Stimulated activated CD8-positive, alpha-beta memory T cell treated with anti-CD3 and anti-CD28 coated beads, Interleukin-7, amount 100 ng/mL, for 48 hours (primary cell): ENCODE measurements at places on chromosomes 7 and 10.

GRCh38 chr7:146359176-146359575, 242.6 kb downstream of the CNTNAP2 start:
- DNase-seq, result no peak

GRCh38 chr10:36221101-36221500, 579.0 kb upstream of the FZD8 start:
- no peak for DNase-seq

DNA sequence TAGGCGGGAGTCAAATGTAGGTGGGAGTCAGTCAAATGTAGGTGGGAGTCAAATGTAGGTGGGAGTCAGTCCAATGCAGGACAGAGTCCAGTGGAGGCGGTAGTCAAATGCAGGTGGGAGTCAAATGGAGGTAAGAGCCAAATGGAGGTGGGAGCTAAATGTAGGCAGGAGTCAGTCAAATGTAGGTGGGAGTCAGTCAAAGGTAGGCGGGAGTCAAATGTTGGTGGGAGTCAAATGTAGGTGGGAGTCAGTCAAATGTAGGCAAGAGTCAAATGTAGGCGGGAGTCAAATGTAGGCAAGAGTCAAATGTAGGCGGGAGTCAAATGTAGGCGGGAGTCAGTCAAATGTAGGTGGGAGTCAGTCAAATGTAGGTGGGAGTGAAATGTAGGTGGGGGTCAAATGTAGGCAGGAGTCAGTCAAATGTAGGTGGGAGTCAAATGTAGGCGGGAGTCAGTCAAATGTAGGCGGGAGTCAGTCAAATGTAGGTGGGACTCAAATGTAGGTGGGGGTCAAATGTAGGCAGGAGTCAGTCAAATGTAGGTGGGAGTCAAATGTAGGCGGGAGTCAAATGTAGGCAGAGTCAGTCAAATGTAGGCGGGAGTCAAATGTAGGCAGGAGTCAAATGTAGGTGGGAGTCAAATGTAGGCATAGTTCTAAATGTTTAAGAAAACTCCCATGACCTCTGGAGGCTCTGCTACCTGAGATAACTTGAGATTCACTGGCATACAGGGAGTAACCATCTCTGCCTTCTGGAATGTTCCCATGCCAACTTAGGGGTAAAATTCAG, 30.2 kb upstream of the ZFAND2A start:
- no peak for DNase-seq

GRCh38 chr10:103663802-103664201, 170.3 kb downstream of the NEURL1 start:
- DNase-seq, result no peak

DNA sequence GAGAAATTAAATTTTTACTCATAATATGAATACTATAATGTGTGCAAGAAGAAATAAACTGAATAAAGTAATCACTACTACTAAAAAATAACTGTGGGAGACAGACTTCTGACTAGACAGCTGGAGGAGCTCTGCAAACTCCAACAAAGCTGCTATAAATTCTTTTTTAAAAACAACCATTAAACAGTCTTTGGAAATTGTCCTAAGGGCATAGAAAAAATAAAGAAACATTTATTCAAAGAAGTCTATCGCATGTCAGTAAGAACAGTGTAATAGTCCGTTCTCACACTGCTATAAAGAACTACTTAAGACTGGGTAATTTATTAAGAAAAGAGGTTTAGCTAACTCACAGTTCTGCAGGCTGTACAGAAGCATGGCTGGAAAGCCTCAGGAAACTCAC, 56.0 kb downstream of the ZPBP start:
- DNase-seq, result no peak

DNA sequence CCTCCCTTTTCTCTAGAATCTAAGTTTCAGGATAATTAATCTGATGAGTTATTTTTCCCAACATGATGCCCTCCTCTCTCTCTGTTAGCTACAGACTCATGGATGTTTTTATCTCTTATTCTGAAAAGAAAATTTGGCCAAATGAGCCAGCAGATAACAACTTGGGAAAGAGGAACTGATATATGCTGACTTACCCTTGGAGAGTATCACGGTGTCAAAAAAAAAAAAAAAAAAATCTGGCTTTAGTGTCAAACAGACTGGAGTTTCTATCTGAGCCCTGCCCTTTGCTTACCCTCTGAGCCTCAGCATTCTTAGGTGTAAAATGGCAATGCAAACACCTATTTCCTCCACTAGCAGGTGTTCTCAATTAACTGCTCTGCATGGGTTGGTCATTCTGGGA, 190.4 kb downstream of the AHR start:
- no peak for DNase-seq

- DNase-seq, result no peak
Measured at GRCh38 chr7:100589341-100589947, 3.3 kb downstream of the FBXO24 start.

DNA sequence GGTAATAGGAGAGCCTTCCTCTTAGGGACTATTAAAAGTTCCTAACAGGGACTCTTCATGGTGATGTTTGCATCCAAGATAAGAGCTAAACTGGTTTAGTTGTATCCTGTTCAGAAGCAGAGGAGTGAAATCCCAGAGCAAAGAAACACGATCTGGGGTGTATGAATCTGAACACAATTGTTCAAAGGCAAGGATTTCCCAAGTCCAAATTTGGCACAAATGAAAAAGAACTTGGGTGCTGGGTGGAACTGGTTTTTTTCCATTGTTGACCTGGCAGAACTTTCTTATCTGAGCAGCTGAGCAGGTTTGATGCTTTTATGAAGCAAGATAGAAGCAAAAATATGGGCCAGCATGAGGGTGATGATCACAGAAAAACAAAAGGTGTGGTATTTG, 6.0 kb downstream of the AGFG2 start:
- no peak for DNase-seq

GRCh38 chr7:5431560-5432015, 8.0 kb upstream of the TNRC18 start:
- no peak for DNase-seq

DNA sequence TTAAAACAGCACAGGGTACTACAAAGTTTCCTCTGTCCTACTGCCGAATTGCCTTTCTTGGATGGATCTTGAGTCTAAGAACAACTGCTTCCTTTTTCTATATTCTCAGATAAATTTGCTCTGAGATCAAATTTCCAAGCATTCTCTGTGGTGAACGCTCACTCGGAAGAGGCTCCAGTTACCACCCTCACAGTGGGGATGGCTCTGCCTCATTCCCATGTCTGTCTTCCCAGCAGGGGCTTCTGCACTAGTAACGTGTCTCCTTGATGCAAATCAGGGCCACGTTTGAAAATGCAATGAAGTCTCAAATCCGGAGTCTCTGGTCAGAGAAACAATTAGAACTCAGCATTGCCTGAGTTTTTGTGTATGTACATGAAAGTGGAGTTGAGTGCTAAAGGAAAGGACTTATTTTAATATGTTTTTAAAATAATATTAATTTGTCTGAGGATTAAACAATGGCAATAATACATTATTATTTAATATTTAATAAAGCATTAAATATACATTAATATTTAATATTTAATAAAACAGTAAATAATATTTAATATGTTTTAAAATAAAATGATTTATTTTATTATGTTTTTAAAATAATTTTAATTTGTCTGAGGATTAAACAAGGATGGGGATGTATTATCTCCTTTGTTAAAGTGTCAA, 61.8 kb downstream of the INHBA start:
- DNase-seq, result no peak

DNA sequence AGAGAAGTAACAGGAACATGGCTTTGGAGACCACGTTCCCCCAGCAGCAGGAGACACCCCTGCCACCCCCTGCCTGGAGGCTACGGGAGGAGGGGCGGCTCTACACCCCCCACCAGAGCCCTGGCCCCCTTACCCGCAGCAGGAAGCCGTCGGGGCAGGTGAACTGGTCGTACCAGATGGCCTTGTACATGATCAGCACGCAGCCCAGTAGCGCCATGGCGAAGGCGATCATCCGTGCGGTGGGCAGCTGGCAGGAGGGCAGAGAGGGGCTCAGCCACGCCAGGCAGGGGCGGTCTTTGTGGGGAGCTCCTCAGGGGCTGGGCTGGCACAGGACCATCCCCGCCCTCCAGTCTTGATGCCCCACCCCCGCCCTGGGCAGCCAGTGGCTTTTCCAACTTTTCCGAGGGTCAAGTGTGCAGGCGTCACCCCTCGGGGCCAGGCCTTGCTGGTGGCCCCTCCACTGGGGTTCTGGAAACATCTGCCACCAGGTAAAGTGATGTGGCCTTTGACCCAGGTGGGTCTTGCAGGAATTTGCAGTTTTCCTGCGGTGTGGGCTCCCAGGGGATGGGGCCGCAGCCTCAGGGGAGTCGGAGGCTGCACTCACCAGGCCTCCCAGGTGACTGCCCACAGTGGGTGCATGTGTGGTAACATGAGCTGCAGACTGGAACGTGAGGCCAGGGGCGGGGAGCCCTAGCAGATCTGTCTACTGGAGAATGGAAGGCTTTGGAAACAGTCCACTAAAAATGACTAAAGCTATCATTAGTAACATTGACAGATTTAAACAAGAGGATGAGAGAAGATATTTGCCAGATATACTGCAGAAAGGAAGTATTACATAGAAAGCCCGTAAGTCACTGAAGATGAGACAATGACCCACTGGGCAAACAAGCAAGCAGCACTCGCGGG, 9.7 kb downstream of the CALY start:
- DNase-seq, result no peak

DNA sequence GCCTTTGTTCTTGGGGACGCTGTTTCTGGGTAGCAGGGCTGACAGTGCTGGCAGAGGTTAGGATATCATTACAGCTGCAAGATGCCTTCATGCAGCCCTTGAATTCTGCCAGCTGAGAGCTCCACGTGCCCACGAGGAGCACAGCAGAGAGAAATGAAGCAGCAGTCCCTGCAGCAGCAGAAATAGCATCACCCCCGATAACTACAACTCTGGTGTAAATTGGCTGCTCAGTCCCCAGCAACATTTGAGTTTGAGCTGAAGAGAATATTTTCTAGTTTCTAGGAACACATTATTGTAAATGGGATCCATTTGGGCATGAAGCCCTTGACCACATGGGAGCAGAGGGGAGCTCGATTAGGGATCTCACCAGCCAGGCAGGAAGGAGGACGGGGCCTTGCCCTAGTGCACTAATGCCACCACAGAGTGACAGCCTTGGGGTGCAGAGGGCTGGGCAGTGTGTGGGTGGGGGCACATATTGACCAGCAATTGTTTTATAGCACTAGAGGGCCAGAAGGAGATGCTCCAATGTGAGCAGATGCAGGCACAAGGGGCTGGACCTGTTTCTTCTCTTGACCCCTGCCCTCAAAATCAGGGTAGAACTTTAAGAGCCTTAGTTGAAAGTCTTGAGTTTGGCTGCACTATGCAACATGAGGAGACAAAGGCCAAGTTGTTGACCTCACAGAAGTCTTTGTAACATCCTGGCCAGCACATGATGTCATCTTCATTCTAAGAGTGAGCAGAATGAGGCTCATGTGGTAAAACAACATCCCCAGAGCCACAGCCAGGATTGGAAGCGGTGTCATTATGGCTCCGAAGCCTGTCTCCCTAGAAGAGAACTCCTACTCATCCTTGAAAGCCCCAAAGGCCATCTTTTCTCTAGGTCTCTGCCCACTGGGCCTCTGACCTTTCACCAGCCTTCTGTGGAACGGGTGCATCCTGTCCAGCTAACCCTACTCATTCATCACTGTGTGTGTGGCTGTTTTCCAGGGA, 52.6 kb downstream of the ADCY1 start:
- no peak for DNase-seq

GRCh38 chr10:87658858-87659555, 671 bp upstream of the PAPSS2 start:
- DNase-seq, result no peak

GRCh38 chr10:127207081-127207480, 10.7 kb upstream of the INSYN2A start:
- DNase-seq, result no peak

- DNase-seq, result no peak
Measured at GRCh38 chr7:121192834-121193233, 136.0 kb upstream of the WNT16 start.

GRCh38 chr10:79159141-79159651, 90.4 kb downstream of the ZMIZ1 start:
- no peak for DNase-seq

- DNase-seq, result no peak
Measured at GRCh38 chr7:141844256-141844655, 3.0 kb upstream of the PRSS37 start.

GRCh38 chr7:148474481-148475025, 116.0 kb upstream of the C7orf33 start:
- DNase-seq, result no peak

DNA sequence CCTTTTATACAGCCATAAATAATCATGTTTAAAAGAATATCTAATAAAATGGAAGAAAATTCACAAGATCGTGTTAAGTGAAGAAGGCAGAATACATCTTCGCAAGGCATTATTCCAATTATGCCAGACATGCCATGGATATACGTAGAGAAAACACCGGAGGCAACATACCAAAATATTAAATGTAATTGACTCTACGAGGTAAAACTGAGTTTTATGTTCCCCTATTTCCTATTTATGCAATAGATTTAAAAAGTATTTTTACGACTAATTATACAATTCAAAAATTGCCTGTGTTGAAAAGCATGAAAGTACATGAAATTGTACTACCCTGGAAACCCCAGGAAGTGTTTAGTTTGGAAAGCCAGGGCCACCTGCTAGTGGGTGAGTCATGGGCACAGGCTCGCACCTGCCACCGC, 936 bp upstream of the REPIN1 start:
- DNase-seq, result no peak

GRCh38 chr7:26360650-26361049, 69.0 kb downstream of the SNX10 start:
- no peak for DNase-seq
